Gastrocnemius medialis (tissue), 4 donors: ENCODE measurements at places on chromosomes 6 and 20.

GRCh38 chr6:159693894-159694545, 979 bp upstream of the SOD2 start:
- peak; percentile 89 for DNase-seq
- peak overlapping the region; percentile 99 for H3K27ac ChIP-seq
- H3K4me3 ChIP-seq, result peak overlapping the region; percentile 94
- peaks cover 34% of the 10 kb centered on the region for H3K4me1 ChIP-seq
- no peaks in the 10 kb centered on the region for H3K27me3 ChIP-seq
- H3K36me3 ChIP-seq, result peaks cover 35% of the 10 kb centered on the region

GRCh38 chr6:15511248-15512125, 151.3 kb downstream of the DTNBP1 start:
- H3K4me1 ChIP-seq, result peaks cover 53% of the 10 kb centered on the region
- H3K4me3 ChIP-seq, result no peak overlapping the region
- no peaks in the 10 kb centered on the region for H3K27me3 ChIP-seq
- peak; percentile 89 for DNase-seq

DNA sequence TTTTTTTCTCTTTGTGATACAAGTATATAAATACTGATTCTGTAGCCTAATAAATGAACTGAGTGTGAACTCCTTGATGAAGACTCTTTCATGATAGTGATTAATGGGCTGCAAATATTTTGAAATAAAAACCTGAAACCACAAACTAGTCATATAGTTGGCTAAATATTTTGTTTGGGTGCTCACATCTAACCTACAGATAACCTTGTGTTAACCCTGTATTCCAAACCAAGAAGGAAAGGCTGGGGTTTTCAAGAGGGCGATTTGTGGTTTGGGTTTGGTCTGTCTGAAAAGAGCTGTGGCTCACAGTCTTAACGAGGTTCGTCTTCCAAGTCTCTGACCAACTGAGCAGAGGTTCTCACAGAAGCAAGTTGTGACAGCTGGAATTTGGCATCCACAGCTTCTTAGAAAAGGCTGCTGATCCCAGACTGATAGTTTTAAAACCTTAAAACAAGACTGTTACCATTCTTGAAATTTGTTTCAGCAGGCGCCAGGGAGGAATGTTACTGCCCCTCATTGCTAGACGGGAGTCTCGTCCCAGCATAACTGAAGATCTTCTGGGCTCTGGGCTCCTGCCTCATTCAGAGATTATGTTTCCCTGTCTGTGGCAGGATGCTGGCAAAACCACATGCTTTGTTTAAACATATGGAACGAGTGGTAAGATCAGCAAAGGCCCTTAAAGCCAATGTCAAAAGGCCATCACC, 736.4 kb upstream of the MARCKS start:
- H3K4me3 ChIP-seq, result no peak overlapping the region
- no peaks in the 10 kb centered on the region for H3K4me1 ChIP-seq
- DNase-seq, result no peak
- H3K36me3 ChIP-seq, result no peaks in the 10 kb centered on the region

DNA sequence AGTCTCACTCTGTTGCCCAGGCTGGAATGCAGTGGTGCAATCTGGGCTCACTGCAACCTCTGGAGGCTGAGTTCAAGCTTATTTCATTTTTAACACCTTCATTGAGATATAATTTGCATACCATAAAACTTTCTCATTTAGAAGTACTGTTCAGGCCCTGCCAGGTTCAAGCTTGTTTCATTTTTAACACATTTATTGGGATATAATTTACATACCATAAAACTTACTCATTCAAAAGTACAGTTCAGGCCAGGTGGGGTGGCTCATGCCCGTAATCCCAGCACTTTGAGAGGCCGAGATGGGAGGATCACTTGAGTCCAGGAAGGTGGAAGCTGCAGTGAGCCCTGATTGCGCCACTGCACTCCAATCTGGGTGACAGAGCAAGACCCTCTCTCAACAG, 5.5 kb downstream of the OR2B6 start:
- no peak for DNase-seq
- no peaks in the 10 kb centered on the region for H3K36me3 ChIP-seq
- no peaks in the 10 kb centered on the region for H3K27me3 ChIP-seq

DNA sequence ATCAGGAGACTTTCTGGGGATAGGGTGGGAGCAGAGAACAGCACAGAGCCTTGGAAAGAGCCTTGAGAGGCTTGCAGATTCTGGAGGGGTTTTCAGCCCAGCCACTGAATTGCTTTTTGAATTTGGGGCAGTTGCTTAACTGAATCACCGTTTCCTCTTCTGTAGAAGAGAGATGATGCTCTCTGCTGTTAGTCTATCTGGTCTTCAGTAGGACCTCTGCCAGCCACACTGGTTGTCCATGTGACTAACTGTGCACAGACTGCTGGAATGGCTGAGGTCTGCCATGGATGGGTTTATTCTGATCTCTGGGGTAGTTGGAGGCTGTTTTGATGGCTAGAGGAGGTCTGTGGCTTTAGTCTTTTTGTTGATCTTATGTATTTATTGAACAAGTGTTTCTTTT, 21.4 kb upstream of the PRDM1 start:
- DNase-seq, result no peak
- H3K36me3 ChIP-seq, result no peaks in the 10 kb centered on the region
- no peaks in the 10 kb centered on the region for H3K27me3 ChIP-seq
- no peak overlapping the region for H3K4me3 ChIP-seq
- H3K4me1 ChIP-seq, result no peaks in the 10 kb centered on the region
